ENCODE measurements at places on chromosomes 13 and 19.

DNA sequence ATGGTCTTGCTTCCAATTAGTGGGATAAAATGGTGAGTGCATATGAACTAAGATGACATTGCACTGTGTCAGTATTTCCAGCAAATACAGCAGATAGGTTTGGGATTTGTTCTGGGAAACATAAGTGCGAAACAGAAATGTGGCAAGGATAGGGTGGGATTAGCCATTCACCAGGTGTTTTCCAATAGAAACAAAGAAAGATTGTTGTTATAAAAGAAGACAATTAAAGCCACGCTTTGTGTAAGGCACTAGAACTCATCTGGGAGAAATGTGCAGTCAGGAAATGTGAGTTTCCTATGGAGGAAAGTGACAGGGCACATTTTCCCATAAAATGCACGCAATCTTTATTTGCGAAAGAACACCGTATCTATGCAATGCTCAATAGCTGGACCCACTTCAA lies 1547.8 kb downstream of the EFNB2 start:
- DNase-seq: no peak

GRCh38 chr13:109385242-109385560 lies 401.2 kb downstream of the IRS2 start:
- DNase-seq: no peak

GRCh38 chr13:27273658-27274425 lies 3.2 kb downstream of the RASL11A start:
- DNase-seq: no peak

DNA sequence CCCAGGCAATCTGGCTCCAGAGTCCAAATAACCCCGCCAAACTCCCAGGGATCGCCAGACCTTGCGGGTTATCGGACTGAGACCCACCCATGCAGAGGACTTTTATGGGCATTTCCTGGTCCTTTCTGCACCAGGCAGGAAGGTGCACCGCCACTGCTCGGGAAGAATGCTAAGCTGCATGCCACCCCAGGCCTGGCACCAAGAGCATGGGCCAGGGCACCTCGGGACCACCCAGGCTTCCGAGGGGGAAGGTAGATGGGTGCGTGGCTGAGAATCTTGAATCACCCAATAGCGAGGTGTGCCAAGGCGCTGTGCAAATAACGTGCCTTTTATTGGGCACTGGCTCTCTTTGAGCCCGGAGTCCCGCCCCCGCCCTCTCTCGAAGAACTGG lies 422 bp upstream of the ZNF575 start:
- no peak for DNase-seq
